Bronchial epithelial cell (primary cell): ENCODE measurements at places on chromosomes 7 and 10. TPM values are rescaled to one million over a fixed set of nuclear protein-coding genes. Genes with fewer than 3 reads are reported as not detected.

Gene NPSR1
- total RNA-seq = not detected in 2 replicates

Gene ITIH5
- not detected in 2 replicates for total RNA-seq

Gene FGL2
- total RNA-seq = under 0.01 and 0.53 TPM in 2 replicates

Gene CCDC6
- 24.0 and 24.6 TPM in 2 replicates for total RNA-seq

Gene TCAF2
- 1.1 and 2.3 TPM in 2 replicates for total RNA-seq

Gene NOS3
- under 0.01 TPM in 2 replicates for total RNA-seq

Gene TBRG4
- total RNA-seq = 78.7 and 90.3 TPM in 2 replicates

Gene FAM13C
- under 0.01 TPM in 1 of 2 replicates, not detected in the other for total RNA-seq

Gene CNNM1
- under 0.01 TPM in 1 of 2 replicates, not detected in the other for total RNA-seq

Gene C7orf33
- total RNA-seq = not detected in 2 replicates

Gene AS3MT
- 2.1 and 2.6 TPM in 2 replicates for total RNA-seq

Gene MYH16
- total RNA-seq = 0.26 and 0.53 TPM in 2 replicates

Gene COL17A1
- total RNA-seq = 594 and 626 TPM in 2 replicates

Gene PNLIP
- total RNA-seq = under 0.01 TPM in 2 replicates

Gene RNF32
- total RNA-seq = 1.3 and 1.8 TPM in 2 replicates

Gene POU6F2
- total RNA-seq = 0.13 TPM in 1 of 2 replicates, not detected in the other

Gene FAM237B
- not detected in 2 replicates for total RNA-seq

Gene ARHGEF35
- total RNA-seq = 25.8 and 30.3 TPM in 2 replicates

Gene PPP1R3C
- 17.4 and 39.8 TPM in 2 replicates for total RNA-seq

Gene PARD3
- 78.2 and 98.2 TPM in 2 replicates for total RNA-seq

Gene LRMDA
- 1.6 and 3.1 TPM in 2 replicates for total RNA-seq

Gene ARHGEF5
- total RNA-seq = 10.5 and 14.3 TPM in 2 replicates

Gene TIMM23
- 86.4 and 114 TPM in 2 replicates for total RNA-seq

Gene C10orf105
- not detected in 2 replicates for total RNA-seq

Gene ACTR3C
- 4.2 and 6.4 TPM in 2 replicates for total RNA-seq

Gene FEZF1
- total RNA-seq = not detected in 2 replicates

Gene TLX1
- total RNA-seq = not detected in 2 replicates
